Psoas muscle (tissue), 8 donors: ENCODE measurements at places on chromosomes 1 and 21. TPM values are rescaled to one million over a fixed set of nuclear protein-coding genes. Genes with fewer than 3 reads are reported as not detected.

DNA sequence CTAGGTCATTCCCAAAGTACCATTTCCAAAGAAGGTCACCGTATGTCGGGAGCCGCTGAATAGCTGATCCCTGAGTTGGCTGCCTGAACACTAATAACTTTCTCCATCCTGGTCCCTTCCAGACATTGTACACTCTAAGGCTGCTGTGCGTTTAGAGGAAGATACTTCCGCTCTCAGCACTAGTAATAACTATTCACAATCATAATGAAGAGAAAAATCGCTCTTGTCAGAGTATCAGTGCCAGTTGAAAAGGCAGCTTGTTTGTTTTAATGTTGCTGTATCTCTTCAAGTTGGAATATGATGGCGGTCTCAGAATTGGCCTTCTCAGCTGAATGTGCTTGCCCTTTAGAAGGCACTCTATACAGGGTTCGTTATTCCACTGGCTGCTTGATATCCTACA is 43.5 kb downstream of the TGFB2 start:
- H3K36me3 ChIP-seq = no peaks in the 10 kb centered on the region
- no peak for DNase-seq

DNA sequence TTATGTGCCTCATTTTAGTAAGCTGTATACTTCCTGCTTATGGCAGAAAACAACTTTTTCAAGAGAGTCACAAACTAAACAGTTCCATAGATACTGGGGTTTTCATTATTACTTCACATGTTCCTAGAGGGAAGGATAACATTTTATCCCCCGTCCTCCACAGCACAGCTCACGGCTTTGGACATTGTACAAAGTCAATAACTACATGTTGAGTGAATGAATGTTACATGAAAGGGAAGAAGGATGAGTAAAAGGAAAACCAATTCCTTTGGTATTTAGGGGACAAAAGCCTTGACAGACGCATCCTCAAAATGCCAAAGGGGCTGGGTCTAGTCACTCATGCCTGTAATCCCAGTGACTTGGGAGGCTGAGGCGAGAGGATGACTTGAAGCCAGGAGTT is 14.8 kb downstream of the PI4KB start:
- peak overlapping the region; percentile 97 for H3K27ac ChIP-seq
- peaks cover 10% of the 10 kb centered on the region for H3K36me3 ChIP-seq
- H3K27me3 ChIP-seq = no peaks in the 10 kb centered on the region

GRCh38 chr1:53153752-53154151 is 11.3 kb upstream of the SLC1A7 start:
- H3K36me3 ChIP-seq = no peaks in the 10 kb centered on the region
- no peak for DNase-seq
- no peak overlapping the region for H3K4me3 ChIP-seq
- peaks cover 3% of the 10 kb centered on the region for H3K27me3 ChIP-seq
- H3K4me1 ChIP-seq = no peaks in the 10 kb centered on the region

Gene SERINC2
- total RNA-seq = 26.7 TPM
